Osteoblast (primary cell): ENCODE measurements at places on chromosomes 16 and 17.
A peak's percentile ranks its signal among the peaks of the same experiment; 100 is the strongest.

GRCh38 chr17:49955157-49955556 lies 13.8 kb upstream of the DLX4 start:
- no peaks in the 10 kb centered on the region for H3K27me3 ChIP-seq
- peaks cover 39% of the 10 kb centered on the region for H3K4me1 ChIP-seq
- H3K36me3 ChIP-seq: no peaks in the 10 kb centered on the region
- DNase-seq: no peak
- no peak overlapping the region for H3K4me3 ChIP-seq
- H3K27ac ChIP-seq: no peak overlapping the region

- peaks cover 61% of the 10 kb centered on the region for H3K27me3 ChIP-seq
- no peak overlapping the region for H3K27ac ChIP-seq
- DNase-seq: peak; percentile 61
- peaks cover 4% of the 10 kb centered on the region for H3K4me1 ChIP-seq
Observed at GRCh38 chr17:79776376-79777119, 1.4 kb upstream of the CBX2 start.

GRCh38 chr17:51159604-51160003 lies 6.2 kb downstream of the NME1 start:
- H3K27me3 ChIP-seq: no peaks in the 10 kb centered on the region
- DNase-seq: no peak
- peaks cover 68% of the 10 kb centered on the region for H3K36me3 ChIP-seq
- H3K4me3 ChIP-seq: no peak overlapping the region
- H3K27ac ChIP-seq: no peak overlapping the region

DNA sequence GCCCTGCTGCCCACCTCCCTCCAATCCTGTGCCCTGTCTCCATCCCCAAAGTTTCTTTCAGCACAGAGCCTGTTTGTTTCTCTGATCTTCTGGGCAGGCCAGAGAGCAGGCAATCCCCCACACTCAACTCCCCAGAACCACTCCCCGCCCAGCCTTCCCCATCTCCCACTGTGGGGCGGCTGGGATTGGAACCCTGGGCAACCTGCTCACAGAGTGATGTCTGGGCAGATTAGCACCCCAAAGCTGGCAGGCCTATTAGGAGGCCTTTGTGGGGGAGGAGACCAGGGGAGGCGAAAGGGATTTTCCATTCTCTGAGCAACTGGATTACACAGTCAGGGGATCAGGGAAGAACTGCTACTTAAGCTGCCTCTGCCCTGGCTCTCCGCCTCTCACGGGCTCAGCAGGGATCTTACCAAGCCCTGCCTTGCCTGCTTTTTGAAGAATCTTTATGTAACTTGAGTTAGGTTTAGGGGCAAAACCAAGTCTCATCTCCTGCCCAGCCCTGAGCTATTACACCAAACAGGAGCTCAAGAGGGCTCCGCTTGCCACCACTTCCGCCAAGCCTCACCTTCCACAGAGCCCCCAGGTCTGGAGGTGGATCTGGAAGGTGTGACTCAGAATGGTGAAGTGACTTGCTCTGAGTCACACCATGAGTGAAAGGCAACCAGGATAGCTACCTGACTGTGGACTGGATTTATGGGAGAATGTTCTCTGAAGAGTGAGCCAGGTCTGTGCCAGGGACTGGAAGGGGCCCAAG lies 16.0 kb upstream of the LHX1 start:
- no peak overlapping the region for H3K27ac ChIP-seq
- peaks cover 15% of the 10 kb centered on the region for H3K27me3 ChIP-seq

DNA sequence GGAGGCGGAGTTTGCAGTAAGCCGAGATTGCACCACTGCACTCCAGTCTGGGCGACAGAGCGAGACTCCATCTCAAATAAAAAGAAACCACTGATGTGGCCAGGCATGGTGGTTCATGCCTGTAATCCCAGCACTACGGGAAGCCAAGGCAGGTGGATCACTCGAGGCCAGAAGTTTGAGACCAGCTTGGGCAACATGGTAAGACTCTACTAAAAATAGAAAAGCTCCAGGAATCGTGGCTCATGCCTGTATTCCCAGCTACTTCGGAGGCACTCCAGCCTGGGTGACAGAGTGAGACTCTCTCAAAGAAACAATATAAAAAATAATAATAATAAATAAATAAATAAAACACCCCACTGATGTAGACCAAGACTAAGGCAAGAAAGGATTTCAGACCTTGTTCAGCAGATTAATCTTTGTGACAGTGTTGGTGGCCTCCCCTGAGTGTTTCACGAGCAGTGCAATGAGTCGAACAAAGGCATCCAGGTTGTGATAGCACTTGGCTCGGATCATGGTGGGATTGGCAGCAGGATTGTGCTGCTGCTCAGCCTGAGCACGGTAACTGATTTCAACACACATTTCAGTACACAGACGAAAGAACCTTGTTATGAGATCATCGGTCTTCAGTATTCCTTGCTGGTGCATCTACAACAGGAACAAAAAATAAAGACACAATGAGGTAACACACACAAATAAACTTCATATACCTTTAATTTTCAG lies 18.6 kb downstream of the SETD6 start:
- peaks cover 89% of the 10 kb centered on the region for H3K36me3 ChIP-seq
- no peaks in the 10 kb centered on the region for H3K4me1 ChIP-seq

DNA sequence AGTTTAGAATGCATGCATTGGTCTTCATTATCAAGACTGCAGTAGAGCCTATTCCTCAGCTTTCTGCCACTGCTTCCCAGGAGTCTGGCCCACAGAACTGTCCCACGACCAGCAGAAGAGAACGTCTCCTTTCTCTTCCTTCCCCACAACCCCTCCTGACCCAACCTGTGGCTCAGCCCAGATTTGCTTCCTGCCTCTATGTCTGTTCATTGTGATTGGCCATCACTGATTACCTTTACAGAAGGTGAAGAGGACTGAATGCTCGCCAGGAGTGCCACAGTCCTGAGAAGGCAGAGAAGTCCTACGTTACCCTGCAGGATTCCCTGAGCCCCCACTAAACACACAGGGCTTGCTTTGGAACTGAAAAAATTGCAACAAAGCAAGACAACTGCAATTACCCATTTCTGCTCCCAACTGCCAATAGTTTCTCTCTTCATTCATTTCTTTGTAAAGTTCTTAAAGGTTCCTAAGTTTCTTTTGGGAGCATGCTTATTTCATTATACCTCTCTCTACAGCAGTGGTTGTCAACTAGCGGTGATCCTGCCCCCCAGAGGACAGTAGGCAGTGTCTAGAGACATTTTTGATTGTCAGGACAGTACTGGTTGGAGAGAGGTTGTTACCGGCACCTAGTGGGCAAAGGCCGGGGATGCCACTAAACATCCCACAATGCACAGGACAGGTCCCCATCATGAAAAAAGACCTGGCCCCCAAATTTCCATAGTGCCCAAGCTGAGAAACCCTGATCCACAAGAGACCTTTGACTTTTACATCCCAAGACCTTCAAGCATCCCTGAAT lies 4.5 kb upstream of the NAT9 start:
- peaks cover 38% of the 10 kb centered on the region for H3K36me3 ChIP-seq
- no peak overlapping the region for H3K27ac ChIP-seq
- H3K4me3 ChIP-seq: no peak overlapping the region
- peak; percentile 69 for DNase-seq
- no peaks in the 10 kb centered on the region for H3K27me3 ChIP-seq
